Dermis lymphatic vessel endothelial cell (primary cell): ENCODE measurements at places on chromosomes 5 and 9. TPM values are rescaled to one million over a fixed set of nuclear protein-coding genes. Genes with fewer than 3 reads are reported as not detected.

DAB2IP gene
- total RNA-seq, result 15.4 and 20.7 TPM in 2 replicates

CD274 gene
- 3.7 and 6.9 TPM in 2 replicates for total RNA-seq

SELENOP gene
- total RNA-seq, result 409 and 673 TPM in 2 replicates

PCDHB5 gene
- 0.43 and 0.87 TPM in 2 replicates for total RNA-seq

RORB gene
- not detected in 2 replicates for total RNA-seq

KCNV2 gene
- total RNA-seq, result not detected in 2 replicates

LRRC19 gene
- total RNA-seq, result not detected in 2 replicates

CDO1 gene
- total RNA-seq, result 0.43 and 1.7 TPM in 2 replicates
